ENCODE measurements at places on chromosomes 4 and X. TPM values are rescaled to one million over a fixed set of nuclear protein-coding genes. Genes with fewer than 3 reads are reported as not detected.

SPOCK3 gene
- total RNA-seq: 0.20 TPM

PDLIM3 gene
- total RNA-seq: 0.10 TPM

GABRA4 gene
- not detected for total RNA-seq

DKK2 gene
- total RNA-seq: not detected

Measured in A549 treated with Hydrocortisone at 1 μM for 4 hours (cell line).